ENCODE measurements at places on chromosomes 16 and 17.

- DNase-seq, result no peak
These were observed 250.0 kb upstream of the CACNG5 start for GRCh38 chr17:66584927-66585326.

DNA sequence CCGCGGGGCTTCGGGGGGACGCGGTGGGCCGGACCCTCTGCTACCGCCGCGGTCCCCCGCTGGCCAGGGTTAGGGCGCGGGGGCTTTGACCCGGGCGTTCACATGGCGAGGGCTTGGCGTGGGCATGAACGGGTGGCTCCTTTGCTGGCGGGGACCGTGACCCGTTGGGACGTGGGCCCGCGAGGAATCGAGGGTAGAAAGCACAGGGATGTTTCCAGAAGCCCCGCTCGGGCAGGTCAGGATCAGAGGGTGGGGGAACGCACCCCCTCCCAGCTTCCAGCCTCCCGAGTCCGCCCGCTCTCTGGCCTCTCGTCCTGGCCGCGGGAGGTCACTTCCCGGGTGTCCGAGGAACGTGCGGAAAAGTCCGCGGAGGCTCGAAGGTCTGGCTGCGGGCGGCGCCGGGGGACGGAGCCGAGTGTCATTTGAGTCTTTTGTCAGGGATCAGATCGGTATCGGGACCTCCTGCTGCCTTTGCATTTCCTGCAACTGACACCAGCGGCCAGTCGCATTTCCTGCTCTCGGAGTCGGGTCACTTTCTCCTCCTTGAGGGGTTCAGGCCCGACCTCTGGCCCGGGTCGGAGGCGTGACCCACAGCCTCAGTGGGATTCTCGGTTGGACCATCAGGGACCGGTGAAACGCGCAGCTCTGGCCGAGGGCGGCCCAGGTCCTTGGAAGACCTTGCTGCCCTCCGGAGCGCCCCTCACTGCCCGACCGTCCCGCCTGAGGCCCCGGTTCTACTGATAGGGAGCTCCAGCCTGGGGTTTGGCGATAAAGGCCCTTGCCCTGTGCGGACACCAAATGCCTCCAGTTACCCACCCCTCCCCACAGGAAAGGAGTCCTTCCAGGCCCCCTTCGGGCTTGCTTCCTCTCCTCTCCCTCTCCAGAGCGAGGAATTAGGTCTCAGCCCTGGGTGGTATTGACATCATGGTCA is 702 bp upstream of the WNT3 start:
- no peak for DNase-seq

DNA sequence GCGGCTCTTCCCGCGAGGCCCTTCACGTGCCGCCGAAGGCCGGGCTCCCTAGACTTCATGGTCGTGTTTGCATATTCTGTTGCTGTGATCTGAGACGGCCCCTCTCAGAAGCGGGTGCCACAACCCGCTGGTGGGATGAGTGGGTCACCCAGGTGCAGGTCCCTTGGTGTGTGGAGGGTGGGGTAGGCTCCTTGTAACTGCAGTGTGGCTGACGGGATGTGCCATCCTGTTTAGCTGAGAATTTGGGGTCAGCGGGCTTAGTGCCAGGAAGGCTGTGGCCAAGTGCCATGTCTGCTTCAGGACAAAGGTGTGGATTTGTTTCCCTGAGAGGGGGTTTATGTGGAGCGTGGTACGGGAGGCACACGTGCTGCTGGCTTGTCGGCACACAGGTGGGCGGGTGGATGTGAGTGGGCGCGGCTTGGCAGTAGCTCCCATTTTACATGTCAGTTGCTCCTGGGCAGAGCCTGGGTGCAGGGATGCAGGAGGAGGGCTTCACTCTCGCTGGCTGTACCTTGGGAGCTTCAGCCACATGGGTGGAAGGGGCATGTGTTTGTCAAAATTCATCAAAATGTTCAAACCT is 9.2 kb upstream of the WFIKKN1 start:
- peak; percentile 25 for DNase-seq

- DNase-seq, result no peak
These were observed 162.6 kb downstream of the CA10 start for GRCh38 chr17:51995797-51996403.

DNA sequence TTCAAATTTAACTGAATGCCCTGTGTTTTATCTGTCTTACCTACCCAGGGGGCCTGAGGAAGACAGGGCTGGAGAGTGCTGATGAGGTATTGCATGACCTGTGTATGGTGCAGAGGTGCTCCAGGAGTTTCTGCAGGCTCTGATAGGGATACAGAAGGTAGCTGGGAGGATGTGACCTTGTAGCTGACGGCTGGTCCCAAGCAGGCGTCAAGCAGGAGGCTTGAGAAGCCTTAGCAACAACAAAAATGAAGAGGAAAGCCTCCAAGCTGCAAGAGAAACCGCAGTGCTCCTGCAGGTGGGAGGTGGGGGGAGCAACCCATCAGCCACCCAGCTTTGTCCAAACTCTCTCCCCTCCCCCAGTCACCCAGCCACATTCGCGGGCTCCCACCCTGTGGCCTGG is 40.4 kb downstream of the LAT start:
- no peak for DNase-seq

- DNase-seq, result no peak
These were observed 126.9 kb upstream of the TNRC6C start for GRCh38 chr17:77831474-77832179.

DNA sequence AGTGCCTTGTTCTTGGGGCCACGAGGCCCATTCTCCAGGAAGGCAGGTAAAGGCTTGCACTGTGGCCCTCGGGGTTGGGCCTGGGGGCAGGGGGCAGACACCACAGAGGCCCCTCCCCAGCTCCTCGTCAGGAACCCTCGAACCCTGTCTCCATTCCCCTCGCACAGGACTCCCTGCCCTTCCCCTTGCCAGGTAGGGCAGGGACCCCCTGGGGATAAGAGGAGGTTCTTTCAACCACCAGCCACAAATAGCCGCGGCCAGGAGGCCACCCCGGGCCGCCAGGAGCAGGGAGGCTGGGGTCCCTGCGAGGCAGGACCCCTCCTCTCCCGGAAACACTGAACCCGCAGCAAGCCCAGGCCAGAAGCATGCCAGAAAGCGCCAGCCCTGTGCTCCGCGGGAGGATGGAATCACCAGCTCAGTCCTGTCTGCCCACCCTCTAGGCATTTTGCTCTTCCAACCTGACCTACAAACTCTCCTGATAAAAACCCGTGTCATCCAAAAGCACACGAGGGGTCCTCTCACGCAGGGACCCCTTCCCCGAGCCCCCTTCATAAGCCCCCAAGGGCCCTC is 45.6 kb downstream of the SLC47A1 start:
- DNase-seq, result no peak

DNA sequence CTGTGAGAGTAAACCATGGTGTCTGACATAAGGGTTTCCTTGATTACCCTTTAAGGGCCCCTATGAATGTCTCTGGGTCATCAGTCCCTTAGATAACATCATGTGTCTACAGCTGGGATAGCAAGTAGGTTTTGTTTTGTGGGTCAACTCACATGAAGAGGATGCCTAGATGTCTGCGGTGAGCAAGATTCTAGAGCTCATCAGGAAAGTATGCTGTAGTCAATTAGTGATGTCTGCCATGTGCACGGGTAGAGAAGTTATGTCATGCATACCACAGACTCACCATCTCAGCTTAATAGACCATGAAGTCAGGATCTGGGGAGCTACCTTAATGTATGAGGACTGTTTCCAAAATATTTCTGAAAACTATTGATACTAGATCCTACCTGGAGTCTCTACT is 57.5 kb downstream of the CDH13 start:
- DNase-seq, result no peak

- DNase-seq, result no peak
These were observed 1.9 kb downstream of the GLIS2 start for GRCh38 chr16:4317532-4318450.
